ENCODE measurements at places on chromosomes 13 and 19. TPM values are rescaled to one million over a fixed set of nuclear protein-coding genes. Genes with fewer than 3 reads are reported as not detected.

The IGFL1 gene
- not detected for total RNA-seq

The NXNL1 gene
- total RNA-seq: not detected

DNA sequence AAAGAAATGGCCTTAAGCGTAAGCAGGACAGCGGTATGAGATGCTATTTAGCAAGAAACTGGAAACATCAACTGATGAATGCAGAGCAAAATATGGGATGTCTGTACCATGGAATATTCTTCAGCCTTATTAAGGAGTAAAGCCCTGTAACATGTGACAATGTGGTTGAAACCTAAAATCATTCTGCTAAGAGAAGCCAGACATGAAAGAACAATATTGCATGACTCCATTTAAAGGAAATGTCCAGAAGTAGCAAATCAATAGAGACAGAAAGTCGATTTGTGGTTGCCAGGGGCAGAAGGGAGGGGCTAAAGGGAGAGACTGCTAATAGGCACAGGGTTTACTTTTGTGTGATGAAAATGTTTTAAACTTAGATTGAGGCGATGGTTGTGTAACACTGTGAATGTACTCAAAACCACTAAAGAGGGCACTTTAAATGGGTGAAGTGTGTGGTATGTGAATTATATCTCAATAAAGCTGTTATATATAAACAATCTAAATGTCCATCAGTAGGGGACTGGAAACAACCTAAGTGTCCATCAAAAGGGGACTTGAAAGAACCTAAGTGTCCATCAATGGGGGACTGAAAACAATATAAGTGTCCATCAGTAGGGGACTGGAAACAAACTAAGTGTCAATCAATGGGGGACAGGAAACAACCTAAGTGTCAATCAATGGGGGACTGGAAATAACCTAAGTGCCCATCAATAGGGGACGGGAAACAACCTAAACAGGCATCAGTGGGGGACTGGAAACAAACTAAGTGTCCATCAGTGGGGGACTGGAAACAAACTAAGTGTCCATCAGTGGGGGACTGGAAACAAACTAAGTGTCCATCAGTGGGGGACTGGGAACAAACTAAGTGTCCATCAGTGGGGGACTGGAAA is 45.4 kb downstream of the CCL25 start:
- no peak for DNase-seq

DNA sequence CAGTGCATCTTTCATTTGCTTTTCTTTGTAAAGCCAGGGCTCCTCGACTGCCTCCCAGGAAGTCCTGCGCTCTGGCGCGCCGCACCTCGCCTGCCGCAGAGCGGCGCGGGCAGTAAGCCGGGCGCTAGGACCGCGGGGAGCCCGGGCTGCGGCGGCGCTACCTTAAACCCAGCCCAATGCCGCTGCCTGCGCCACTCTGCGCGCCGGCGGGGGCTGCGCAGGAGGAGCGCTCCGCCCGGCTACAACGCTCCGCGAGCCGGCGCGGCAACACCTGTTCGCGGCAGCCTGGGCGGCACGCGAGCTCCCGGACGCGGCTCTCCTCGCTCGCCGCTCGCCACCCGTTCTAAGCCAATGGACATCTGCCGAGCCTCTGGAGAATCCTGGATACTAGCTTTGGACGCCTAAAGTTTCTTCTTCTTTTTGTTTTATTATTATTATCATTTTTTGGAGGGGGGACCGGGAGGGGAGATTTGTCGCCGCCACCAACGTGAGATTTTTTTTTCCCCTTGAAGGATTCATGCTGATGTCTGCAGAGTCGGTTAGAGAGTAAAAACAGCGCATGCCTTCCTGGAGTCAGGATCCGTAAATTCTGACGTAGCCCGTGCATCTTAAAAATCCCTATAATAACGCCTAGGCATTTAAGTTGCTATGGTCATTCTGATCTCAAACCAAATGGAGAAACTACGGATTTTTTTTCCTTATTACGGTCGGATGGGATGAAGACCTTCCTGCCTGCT is at the start of gene FGF9:
FGF9 (plus strand) TSS at position 191 of the 737 bp plus-strand sequence. CDS start 840 bp downstream, outside the sequence.
- peak; percentile 86 for DNase-seq
